ENCODE measurements at places on chromosomes 3 and 15. TPM values are rescaled to one million over a fixed set of nuclear protein-coding genes. Genes with fewer than 3 reads are reported as not detected.
A peak's percentile ranks its signal among the peaks of the same experiment; 100 is the strongest.

- peak; percentile 70 for DNase-seq
These were observed 9.7 kb downstream of the ETV5 start for GRCh38 chr3:186099178-186099577.

Gene CYP11A1
- 0.05 TPM for polyA plus RNA-seq

Gene KBTBD13
- not detected for polyA plus RNA-seq

DNA sequence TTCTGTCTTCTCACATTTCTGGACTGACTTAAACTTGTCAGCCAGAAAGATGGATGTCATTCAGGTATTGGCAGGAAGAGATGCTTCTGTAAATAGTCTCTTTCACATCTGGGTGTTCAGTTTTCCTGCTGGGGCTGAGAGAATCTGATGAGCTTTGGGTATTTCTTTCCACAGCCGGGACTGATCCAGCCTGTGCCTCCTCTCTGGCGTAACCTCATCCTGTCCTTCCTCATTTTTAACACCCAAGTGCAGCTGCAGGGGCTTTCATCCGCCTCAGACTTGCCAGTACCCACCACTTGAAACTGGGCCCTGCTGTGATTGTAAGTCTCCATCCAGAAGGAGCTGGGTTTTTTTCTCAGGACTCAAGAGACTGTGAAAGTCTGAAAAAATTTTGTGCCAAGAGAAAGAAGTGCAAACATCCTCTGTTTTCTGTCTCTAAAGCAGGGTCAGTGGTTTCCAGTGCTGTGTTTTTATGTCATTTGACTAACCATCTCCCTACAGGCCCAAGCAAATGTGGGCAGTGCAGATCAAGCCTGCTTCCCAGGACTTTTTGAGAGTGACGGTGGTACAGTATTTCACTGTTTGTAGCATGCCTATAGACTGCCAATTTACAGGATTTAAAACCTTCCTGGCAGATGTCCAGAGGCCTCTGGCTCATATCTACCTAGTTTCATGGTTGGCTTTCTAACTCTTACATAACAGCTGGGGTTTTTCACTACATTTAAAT, 342.7 kb downstream of the PTPRG start:
- peak; percentile 43 for DNase-seq

Gene REC114
- not detected for polyA plus RNA-seq

Gene GHSR
- not detected for polyA plus RNA-seq

GRCh38 chr3:147458995-147459704, 50.0 kb downstream of the ZIC1 start:
- DNase-seq, result peak; percentile 5

GRCh38 chr3:32990116-32990515, 38.7 kb downstream of the CCR4 start:
- no peak for DNase-seq

Gene SLC2A2
- not detected for polyA plus RNA-seq

- DNase-seq, result peak; percentile 84
These were observed 28.8 kb upstream of the GYG1 start for GRCh38 chr3:148962513-148962912.

Gene CTXN2
- not detected for polyA plus RNA-seq

DNA sequence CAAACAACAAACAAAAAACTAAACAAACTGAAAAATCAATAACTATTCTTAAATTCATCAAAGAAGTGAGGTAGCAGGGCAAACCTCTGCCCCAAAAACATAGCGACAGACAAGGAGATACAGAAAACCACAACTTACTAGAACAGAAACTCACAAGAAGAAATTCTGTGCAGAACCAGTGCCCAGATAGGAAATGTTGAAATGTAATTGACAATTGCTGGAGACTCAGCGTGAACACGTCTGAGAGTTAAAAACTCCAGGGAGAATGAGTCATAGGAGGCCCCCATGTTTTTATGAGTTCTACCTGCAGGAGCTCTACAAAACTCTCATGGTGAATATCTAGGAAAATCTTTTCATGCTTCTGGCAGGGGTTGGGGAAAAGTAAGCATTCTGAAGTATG, 95.5 kb upstream of the SETMAR start:
- DNase-seq, result no peak

DNA sequence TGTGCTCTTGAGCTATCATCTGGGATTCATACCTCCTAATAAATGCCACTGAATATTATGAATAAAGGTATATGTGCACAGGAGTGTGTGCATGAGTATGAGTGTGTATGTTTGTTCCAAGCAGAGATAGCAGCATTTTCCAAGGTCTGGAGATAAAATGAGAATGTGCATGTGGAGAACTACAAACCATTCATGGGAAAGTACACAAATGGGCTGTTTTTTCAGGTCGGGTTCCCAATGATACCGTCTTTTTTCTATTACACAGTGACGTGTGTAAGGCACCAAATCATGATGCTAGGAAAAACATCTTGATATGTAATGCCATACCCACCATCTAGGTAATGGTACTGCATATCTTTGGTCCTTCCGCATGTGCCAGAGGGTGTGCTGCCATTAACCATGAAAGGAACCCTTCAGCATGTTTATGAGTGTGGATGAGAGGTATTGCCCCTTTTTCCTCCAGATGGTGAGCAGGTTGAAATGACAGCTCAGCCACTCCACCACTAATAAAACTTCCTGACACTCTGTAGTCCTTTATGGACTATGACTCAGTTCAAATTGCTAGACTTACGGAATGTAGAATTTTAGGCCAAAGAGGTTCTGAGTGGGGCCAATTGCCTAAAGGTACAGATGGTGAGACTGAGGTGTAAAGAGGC, 36.4 kb upstream of the COPB2 start:
- no peak for DNase-seq

Gene SPATA12
- polyA plus RNA-seq, result 0.02 TPM

Gene GOLGA8R
- 0.28 TPM for polyA plus RNA-seq

DNA sequence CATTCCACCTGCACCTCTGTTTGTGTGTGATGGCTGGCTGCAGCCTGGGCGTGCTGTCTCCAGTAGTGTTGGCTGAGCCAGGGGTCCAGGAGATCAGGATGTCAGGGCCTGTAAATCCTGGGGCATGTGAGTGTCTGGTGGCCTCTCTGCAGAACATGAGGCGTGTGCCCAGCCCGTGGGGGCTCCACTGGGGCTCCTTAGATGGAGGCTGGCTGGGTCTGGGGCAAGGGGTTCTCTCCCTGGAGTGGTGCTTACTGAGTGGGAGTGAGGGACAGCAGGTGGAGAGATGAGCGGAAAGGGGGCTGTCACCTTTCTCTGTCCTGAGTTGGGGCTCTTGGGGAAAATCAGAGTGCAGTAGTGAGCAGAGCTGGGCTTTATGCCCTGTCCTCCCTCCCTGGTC, 152.2 kb downstream of the CHDH start:
- no peak for DNase-seq

DNA sequence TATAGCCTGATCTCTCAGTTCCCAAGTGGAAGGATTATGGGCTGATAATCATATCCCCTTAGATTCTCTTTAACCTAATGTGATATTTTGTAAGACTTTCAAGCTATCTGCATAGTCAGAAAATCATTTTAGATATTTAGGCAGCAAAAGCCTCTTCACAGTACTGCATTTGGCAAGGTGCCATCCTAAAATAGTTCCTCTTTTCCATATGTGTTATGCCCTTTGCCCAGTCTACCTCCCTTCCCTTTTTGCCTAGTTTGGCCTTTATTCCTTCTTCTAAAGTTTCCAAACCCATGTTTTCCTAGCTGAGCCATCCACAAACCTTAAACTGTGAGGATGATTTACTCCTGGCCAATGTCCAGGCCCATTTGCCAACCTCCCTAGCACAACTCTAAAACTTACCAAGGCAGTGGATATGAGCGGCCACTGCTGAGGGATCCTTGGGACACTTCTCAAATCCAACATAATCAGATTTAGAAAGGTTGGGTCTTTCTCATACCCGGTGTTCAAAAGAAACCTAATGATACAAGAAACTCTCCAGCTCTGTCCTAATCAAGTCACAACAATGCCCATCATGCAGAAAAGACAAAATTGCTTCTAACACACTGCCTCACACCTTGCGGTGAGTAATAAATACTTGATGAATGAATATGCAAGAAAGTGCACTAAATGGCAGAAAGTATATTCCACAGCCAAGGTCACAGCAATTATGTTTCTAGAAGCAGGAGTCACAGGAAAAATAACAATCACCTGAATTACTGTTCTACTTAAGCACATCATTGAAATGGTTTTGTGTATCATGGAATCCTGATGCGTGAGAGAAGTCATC, 493.9 kb downstream of the NLGN1 start:
- peak; percentile 28 for DNase-seq

Gene SAMMSON
- not detected for polyA plus RNA-seq

Gene SHC4
- polyA plus RNA-seq, result 0.94 TPM

DNA sequence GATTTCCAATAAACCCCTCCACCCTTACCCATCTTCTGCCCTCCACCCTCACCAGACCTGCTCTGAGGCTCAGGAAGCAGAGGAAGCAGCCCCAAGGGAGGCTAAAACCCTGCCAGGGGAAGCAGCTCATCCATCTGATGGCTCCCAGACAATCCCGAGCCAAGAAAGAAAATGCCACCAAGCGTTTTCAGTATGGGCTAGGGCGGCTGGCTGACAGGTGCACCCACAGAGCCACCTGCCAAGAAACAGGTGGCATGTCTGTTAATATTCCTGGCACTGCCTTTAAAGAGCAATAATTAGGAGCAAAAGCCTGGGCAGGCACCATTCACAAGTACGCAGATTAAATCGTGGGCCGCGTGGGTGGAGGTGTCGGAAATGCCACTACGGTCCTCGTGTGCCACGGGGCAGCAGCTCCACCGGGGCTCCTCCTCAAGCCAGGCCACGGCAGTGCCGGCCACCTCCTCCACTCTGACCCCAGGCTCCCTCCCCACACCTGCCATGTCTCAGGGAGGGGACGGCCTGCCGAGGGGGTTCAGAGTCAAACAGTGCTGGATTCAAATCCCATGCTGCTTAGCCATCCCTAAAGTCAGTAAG, 23.9 kb upstream of the GRIP2 start:
- DNase-seq, result no peak

GRCh38 chr15:98609144-98609852, 39.0 kb upstream of the IGF1R start:
- peak; percentile 71 for DNase-seq

GRCh38 chr3:13539292-13539638, 9.7 kb upstream of the FBLN2 start:
- DNase-seq, result peak; percentile 38

DNA sequence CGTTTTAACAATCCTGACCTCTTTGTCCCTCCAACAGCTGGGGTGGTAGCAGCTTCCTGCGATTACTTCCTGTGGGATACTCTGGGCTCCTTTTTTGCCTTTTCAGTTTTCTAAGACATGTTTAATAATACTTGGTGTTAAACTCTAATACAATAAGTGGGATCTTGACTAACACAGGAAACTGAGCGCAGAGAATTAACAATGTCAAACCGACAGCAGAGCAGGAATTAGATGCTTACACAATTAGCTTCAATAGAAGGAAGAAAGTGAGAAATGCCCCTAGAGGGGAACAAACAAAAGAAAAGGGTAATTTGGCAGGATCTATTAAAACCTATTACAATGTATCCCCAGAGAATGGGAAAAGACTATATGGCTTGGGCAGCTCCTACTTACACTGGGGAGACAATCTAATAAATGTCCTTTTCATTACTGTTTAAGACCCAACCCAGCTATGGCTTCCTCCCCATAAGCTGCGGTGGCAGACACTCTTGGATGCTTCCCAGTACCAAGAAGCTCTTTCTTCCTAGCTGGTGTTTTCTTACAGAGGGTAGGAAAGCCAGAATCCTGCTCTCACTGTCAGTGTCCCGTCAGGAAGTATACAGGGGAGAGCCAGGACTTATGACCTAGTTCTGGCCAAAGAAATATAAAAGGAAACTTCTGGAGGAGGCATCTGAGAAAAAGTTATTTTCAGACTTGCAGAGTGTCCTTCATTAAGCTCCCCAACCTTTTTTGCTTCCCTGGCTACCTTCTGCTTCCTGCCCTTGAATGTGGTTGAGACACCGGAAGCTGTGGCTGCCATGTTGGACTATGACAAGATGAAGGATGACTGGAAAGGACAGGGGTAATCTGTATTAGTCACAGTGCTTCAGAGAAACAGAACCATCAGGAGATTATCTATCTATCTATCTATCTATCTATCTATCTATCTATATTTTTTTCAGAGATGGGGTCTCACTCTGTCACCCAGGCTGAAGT, 194.1 kb upstream of the KBTBD8 start:
- DNase-seq, result no peak

GRCh38 chr15:69626095-69627066, 173.8 kb downstream of the RPLP1 start:
- no peak for DNase-seq

DNA sequence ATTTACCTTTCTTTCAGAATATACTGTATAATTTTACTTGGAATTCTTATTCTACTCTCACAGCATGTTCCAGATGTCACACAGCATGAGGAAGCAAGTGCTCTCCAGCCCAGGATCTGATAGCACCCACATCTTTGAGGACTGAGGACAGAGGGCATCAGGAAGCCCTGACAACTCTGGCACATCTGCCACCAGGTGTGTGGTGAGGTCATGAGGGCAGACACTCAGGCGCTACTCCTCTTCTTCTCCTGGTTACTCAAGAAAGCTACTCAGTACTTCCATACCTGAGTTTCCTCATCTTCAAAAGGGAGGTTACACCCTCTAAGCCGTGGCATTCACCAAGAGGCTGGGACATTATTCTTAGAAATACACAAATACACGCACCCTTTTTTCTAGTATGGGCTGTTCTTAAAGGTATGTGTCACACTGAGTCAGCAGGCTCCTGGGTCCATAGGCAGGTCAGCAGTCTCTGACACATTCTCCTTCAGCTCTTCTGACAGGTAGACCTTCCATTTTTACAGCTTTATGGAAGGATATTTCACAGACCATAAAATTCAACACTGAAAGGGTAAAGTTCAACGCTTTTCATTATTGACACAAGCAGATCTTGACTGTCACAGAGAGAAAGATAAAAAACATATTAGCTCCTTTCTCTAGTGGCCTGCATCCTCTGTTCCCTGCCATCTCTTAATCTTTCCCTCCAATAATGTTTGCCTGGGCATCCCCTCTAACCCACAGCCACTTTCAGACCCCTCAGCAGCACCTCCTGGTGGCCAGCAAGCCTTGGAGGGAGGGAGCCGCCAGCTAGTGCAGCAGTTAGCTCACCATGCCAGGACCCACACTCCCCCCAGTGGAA, 103.2 kb upstream of the TJP1 start:
- DNase-seq, result peak; percentile 79

Gene NOX5
- 0.17 TPM for polyA plus RNA-seq

GRCh38 chr3:78742491-78742890, 1025.3 kb downstream of the ROBO1 start:
- no peak for DNase-seq

Gene ASB14
- not detected for polyA plus RNA-seq

Gene SAMD7
- not detected for polyA plus RNA-seq

Gene CHDH
- 0.15 TPM for polyA plus RNA-seq

GRCh38 chr15:81987628-81988027, 58.2 kb downstream of the MEX3B start:
- DNase-seq, result no peak

DNA sequence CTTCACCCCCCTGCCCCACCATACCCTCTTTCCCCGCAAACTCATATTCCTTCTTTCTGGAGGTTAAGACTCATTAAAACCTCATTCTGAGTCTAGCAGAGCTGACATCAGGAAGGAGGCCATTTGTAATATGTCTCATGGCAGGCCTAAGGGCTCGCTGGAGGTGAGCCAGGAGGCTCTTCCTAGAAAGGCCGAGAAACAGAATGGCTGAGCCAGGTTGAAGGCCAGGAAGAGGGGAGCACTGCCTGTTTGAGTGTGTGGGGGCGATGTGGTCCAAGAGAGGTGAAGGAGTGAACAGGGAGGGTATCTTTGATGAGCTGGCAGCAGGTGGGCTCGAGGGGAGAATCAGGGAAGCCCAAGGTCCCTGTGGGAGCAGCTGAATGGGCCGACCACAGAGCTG, 317.3 kb downstream of the TLE3 start:
- DNase-seq, result peak; percentile 17
